Cortex of kidney (tissue), 1 donor: ENCODE measurements at places on chromosomes 3 and 15.

GRCh38 chr3:21020681-21021080 is 730.3 kb downstream of the ZNF385D start:
- no peak for DNase-seq

- no peak for DNase-seq
Observed at GRCh38 chr3:187919048-187919447, 173.8 kb upstream of the BCL6 start.

DNA sequence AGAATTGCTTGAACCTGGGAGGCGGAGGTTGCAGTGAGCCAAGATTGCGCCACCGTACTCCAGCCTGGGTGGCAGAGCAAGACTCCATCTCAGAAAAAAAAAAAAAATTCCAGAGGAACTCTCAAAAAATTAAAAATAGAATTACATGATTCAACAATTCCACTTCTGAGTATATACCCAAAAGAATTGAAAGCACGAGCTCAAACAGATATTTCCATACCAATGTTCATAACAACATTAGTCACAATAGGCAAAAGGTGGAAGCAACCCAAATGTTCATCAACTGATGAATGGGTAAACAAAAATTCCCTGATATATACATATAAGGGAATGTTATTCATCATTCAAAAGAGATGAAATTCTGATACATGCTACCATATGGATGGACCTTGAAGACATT is 16.9 kb upstream of the MORF4L1 start:
- no peak for DNase-seq

DNA sequence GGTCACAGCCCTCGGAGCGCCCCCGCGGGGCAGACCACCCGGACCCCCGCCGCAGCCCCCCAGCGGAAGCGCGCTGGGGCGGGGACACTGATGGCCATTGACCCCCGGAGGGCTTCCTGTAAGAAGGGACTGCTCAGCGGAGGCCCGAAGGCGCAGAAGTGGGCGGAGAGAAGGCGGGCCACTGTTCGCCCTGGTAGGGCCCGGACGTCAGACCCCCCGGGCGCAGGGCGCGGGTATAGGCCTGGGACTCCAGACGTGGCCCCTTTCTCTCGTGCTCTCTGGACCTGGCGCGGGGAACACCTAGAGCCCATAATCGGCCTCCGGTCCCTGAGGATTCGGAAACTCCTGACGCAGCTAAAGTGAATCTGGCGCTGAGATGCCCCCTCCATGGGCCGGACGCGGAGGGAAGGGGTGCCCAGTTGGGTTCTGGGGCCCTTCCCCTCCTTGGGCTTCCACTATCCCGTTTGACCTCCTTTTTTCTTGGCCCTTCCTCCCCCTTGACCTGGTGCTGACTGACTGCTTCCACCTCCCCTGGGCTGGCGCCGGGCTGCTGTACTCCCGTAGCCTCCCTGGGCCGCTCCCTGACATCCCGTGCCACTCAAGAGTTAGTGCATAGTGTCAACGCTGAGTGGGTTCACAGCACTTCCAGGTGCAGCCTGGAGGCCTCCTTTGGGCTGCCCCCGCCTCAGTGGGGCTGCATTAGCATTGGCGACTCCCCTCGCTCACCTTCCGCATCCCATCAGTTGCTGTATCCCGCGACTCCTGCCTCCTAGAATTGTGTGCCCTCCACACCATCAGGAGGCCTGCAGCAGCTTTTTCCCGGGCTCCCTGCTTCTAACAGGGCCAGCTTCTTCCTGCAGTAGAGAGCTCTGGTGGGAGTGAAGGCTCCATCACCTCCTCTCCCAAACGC is 694 bp downstream of the ABTB1 start:
- DNase-seq: no peak

GRCh38 chr15:98815207-98815606 is 166.9 kb downstream of the IGF1R start:
- no peak for DNase-seq

- no peak for DNase-seq
Observed at GRCh38 chr15:66901336-66902100, 163.9 kb upstream of the SMAD3 start.

- no peak for DNase-seq
Observed at GRCh38 chr15:71261909-71262308, 146.6 kb downstream of the THSD4 start.

DNA sequence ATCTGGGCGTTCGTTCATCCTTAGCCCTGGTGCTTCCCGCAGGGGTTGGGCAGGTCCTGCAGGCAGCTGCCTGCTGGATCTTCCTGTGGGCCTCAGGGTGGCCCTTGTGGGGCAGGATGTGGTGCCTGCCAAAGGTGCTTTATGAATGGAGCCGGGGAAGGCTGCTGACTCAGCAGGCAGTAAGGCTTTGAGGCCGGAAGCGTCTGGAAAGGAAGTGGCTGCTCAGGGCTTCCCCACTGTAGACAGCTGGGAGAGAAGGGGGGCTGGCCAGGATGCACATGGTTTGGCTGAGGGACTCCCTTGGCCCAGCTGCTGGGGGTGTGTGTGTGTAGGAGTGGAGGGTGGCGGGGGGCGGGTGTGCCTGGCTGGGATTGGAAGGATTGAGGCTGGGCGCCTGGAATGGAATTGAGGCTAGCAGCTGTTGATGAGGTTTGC is 12.9 kb downstream of the CD276 start:
- DNase-seq: no peak

DNA sequence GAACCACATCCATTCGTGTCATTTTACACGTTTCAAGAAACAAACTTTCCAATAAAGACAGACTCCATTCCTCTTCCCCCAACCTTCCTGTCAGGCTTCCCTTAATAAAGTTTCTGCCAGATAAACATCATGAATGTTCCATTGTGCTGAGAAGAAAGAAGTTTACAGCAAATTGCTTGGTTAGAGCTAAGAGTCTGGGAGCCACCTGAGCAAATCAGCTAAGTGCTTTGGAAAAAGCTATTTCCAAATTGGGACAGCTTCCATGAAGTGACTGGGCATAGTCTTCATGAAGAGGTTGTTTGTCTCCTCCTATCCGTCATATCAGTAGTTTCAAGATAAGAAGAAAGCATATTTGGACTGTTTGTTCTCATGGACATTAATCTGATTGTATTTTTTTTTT is 77.0 kb downstream of the MAGI1 start:
- DNase-seq: no peak

DNA sequence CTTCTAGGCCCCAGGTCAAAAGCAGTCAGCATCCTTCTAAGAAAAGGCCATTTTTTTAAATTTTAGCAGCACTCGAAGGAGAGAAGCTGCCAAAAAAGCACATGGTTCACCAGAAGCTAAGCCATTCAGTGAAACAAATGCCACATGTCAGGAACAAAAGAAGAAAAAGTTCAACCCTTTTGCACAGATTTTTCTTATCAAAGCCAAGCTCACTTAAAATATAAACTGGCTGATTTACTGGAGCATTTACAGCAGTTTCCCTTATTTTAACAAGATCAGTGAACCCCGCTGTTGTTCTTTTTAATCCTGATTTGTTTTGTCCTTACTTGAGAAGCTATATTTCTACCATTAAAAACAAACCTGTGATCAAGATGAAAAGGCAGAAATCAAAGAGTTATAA is 46.5 kb upstream of the SYNPR start:
- no peak for DNase-seq

DNA sequence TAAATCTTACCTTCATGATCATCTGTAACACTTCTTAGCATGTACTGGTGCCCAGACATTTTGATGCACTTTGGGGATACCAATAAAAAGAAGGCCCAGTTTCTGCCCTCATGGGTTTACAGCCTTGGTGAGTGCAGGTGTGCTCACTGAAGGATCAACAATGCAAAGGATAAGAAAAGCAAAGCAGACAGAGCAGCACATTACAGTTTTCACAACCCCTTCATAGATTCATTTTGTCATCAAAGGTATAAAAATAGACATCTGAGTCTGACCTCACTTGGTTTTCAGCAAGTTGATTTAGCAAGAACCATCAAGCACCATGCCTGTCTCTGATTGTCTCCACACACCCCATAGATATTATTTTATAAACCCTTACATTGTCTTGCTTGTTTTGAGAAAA is 77.6 kb downstream of the BFSP2 start:
- DNase-seq: no peak

DNA sequence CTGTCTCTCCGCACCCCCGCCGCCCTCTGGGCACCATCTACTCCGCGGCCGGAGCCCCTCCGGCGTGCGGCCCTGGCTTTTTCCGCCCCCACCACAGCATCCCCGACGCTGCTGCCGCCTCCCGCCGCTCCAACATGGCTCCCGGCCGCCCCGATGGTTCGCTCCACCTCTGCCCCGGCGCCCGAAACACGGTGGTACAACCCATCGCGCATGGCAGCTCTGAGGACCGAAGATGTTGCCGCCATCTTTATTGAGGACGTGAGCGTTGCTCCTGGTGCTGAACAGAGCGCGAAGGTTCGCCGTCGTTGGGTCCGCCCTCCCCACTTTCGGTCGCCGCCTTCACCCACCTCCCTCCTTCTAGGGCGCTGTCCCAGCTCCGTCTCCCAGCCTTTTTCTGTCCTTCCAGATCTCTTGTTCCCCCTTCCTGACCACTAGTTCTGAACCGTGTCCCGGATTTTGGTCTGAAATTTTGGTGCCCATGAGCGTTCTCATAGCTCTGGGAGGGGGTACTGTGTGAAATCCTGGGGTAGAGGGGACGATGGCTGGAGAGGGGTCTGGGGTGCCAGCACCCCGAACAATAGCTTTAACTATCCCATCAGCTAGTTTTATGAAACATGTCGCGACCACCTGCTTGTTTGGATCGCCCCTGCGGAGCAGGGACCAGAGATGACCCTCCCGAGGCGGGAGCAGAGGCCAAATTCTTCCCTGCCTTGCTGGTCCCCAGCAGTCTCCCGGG is at the start of gene CELSR3:
TSS of gene CELSR3 (minus strand) at position 134 of the 736 bp plus-strand sequence. CDS start 252 bp downstream, outside the sequence.
- DNase-seq: no peak

GRCh38 chr3:36852071-36852470 is 87.7 kb upstream of the DCLK3 start:
- no peak for DNase-seq

DNA sequence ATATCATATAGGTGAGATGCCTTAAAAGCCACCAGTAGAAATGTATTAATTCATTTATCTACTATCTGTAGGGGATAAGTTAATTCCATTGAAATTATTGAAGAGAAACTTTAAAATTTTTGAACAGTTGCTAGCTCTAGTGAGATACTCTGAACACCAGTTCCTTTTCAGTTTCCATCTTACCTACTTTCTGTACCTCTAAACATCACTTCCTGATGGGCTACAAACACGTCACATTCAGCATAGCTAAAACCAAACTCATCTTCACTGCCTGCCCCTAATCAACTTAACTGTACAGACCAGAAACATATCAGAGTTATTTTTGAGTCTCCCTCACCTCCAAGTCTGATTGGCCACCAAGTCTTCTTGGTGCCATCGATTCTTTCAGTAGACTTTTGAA is 88.9 kb downstream of the FEZF2 start:
- DNase-seq: no peak

DNA sequence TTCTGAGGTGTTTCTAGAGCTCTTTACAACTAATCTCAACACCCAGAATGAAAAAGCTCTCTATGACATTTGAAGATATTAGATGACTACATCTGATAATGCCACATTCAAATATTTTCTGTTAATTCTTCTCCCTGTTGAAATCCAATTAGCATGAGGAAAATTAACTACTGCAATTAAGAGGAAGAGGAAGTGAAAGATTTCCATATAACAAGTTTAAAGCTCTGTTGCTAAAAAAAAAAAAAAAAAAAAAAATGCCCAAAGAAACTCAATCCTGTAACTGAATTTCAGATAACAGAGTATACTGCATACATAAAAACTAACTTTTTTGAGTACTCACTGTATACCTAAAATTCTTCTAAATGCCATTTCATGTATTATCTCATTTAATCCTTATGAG is 109.8 kb downstream of the TNIK start:
- DNase-seq: no peak

DNA sequence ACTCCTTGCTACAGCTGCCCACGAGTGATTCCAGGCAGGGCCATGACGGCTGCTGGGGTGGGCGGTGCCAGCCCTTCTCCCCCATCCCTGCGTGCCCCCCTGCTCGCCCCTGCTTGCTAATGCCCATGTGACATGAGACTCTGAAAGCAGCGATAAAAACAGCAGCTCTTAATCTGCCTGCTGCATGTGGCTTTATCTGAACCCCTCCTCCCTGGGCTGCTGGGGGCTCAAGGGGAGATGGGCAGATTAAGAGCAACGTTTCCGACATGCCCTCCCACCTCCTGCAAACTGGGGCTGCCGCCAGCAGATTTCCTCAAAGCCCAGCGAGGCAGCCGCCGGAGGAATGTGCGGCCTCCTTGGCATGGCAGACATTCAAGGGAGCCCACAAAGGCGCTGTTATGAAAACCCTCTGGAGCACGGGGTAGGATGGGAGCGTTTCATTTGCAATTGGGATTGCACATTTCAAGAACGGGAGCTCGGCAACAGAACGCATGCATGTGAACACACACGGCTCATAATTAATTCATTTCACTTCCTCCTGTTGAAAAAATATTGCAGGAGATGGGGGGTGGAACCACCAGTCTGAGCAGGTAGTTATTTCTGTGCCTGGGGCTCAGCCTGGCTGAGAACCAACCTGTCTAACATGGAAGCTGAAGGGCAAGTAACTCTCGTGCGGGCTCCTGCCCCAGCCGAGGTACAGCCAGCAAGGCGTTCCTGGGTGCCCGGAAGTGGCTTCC is 504.2 kb upstream of the PROK2 start:
- no peak for DNase-seq

DNA sequence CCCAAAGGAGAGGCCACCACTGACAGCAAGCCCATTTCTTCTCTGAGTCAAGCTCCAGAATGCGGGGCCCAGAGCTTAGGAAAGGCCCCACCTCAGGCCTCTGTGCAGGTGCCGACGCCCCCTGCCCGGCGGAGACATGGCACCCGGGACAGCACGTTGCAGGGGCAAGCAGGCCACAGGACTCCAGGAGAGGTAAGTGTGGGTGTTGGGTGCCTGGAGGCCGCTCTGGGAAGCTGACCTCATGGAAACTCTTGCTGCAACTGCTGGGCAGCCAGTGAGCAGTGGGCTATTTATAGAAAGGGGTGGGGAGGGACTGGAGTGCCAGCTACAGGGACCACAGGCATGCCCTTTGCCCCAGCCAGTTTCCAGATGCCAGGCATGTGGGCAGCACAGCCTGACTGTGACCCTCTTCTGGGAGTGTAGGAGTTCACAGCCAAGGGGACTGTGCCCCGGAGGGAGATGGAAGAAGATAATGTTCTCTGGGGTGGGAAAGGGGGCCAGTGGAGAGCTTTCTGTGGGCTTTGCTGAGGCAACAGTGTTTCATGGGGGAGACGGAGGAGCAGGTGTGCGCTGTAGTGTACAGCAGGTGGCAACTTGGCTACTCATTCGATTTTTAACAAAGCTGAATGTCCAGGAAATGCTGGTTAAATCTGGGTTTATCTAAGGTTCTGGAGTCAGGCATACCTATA is 23.7 kb downstream of the ALPK3 start:
- no peak for DNase-seq
